ENCODE measurements at places on chromosomes 7 and 10.

DNA sequence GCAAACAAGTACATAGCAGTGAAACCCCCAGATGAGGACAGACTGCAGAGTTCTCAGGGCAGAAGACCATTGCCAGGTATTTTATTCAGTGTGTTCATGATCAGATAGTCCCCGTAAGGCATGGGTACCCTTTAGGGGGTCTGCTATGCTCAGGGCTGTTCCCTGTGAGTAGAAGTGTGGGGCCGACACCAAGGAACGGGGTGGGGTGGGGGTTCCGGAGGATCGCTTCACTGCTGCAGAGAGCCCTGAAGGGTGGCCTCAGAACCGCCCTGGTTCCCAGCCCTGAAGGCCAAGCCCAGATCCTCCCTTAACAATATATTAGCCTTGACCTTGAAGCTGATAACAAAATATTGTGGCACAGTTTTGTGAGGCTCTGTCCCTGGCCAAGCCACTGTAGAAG lies 89.6 kb downstream of the ACTR3B start:
- no peak for DNase-seq

GRCh38 chr7:65946904-65947303 lies 35.1 kb downstream of the GUSB start:
- DNase-seq = no peak

GRCh38 chr7:151020231-151020630 lies 4.1 kb downstream of the ATG9B start:
- no peak for DNase-seq

DNA sequence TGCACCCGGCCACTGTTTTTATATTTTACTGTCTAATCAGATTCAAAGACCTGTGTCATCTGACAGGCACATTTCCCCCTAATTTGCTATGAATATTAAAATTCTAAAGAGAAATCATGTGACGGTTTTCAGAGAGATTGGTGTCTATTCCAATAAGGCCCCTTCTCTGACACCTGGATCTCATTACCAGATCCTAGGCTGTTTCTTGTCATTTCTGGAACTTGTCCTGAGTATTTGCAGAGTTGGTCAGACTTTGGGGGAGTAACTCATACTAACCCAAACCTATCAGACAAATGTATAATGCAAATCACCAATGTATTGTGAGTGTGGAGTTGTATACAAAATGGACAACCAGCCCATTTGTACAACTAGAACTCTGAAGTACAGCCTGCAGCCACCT lies 29.5 kb downstream of the MYO1G start:
- no peak for DNase-seq

DNA sequence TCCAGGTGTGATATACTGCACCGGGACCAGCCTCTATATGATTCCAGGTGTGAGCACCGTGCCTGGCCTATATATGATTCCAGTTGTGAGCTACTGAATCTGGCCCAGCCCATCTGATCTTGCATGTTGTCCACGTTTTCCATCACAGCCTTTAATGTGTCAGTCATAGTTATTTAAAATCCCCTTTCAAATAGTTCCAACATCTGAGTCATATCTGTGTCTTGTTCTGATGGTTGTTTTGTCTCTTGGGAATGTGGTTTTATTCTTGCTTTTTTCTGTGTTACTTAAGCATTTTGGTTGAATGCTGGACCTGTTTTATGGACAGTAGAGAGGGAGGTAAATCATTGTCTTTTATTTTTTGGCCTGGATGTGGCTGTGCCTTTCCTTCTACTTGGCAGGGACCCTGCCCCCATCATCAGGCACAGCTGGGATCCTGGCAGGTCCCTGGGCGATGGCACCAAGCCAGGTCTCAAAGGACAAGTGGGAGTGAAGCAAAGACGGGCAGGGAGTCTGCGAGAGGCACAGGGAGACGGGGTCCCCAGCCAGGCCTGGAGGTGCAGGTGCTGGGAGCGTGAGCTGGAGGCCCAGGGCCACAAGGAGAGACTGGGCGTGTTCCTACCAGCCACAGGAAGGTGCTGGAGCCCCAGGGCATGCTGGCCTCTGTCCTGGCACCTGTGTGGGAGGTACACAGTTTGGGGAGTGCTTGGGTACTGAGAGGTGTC lies 94.7 kb downstream of the DYNC2I1 start:
- no peak for DNase-seq

DNA sequence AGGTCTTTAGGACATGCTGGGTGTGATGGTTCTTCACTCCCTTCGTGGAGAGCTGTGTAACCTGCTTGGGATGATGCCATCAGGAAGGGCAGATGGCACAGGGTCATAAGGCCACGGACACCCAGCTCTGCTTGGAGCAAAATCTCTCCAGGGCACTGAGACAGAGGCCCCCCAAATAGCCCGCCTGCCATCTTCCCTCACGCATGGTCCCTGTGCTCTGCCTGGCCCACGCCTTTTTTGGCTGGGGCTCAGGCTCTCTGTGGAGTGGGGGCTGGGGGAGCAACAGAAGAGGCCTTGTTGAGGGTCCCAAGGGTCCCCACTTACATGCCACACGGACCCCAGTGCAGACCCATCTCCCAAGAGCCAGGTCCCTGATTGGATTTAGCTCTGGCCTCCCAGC lies 93.3 kb upstream of the RET start:
- DNase-seq = no peak

- no peak for DNase-seq
Observed at GRCh38 chr10:106392778-106393177, 771.7 kb downstream of the SORCS1 start.

GRCh38 chr7:126657599-126658358 lies 595.0 kb downstream of the GRM8 start:
- no peak for DNase-seq

DNA sequence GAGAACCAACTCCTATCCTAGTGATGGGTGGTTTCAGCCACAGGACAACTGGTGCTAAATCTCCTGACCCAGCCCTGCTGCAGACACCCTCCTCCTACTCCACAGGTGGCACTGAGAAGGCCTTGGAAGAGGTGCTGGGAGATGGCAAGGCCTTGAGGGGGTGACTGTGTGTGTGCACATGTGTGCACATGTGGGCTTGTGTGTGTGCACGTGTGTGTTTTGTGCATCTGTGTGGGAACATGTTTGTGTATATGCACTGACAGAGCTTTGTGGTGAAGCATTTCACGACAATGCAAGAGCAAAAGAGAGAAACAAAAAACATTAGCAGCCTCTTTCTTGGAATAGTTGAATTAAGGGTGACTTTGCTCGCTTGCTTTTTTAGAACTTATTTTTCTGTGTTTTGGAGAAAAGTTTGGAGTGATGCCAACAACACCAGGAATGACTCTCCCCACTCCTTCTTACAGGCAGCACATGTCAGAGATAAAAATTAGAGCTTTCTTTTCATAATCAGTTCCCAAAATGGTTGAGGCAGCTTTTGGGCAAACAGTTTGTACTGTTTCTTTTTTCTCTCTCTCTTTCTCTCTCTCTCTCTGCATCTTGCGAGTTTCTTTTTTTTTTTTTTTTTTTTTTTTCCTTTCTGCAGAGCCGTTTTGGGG lies 69.5 kb downstream of the SEC61G start:
- no peak for DNase-seq

GRCh38 chr10:2681891-2682290 lies 385.5 kb upstream of the PFKP start:
- DNase-seq = no peak

- DNase-seq = no peak
Observed at GRCh38 chr10:125689955-125690569, 7.1 kb upstream of the TEX36 start.

- no peak for DNase-seq
Observed at GRCh38 chr10:71750124-71750841, 23.0 kb downstream of the VSIR start.

DNA sequence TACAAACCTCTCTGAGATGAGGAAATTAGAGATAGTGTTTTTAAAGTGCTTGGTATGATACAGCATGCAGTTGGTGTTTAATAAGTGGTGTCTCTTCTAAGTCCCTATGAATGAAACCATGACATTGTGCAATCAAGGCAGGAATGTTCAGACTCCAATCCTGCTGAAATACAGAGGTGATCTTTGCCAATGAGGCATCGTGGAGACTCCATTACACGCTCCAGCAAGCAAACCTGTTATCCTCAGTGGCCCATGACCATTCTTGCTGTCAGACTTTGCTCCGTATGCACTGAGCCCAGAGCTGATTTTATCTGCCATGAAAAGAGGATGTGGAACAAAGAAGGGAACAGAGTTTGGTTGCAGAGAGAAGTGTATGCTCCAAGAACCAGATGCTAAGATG lies 47.3 kb downstream of the CDHR3 start:
- no peak for DNase-seq

- DNase-seq = no peak
Observed at GRCh38 chr7:36929791-36930190, 205.5 kb upstream of the AOAH start.

DNA sequence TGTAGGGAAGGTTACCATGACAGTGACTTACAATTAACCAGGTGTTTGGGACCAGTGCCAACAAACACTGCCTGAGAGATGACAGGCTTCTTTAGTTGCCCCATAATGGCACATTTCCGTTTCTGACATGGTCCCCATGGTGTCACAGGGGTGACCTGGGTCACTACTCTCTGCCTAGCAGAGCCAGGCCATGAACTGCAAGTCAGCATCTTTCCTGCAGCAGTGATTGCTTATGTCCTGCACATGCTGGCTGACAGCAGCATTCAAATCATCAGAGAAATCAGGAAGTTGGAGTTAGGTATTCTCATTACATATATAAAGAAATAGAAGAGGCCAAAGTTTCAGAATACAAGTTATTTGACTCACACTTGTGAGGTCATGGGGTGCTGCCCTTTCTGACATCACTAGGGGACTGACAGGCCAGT lies 47.1 kb upstream of the ZNRF2 start:
- no peak for DNase-seq

DNA sequence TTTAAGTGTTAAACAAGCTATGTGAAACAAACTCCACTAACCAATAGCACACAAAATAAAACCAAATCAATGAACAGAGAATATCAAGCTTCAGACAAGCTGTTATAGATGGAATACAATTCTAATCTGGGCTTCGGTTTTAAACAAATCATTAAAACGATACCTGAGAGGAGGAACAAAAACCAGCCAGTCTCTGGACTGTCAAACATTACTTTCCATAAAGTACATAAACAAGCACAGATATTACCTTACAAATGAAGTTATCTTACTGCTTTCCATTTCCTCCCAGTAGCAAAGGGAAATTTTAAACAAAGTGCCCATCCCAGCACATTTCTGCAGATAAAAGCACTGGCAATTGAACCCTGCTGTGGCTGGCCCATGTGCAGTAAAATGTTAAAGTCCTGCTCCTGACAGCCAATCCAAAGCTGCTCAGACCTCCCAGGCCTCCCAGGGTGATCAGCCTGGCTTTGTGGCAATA lies 128.0 kb downstream of the NRCAM start:
- no peak for DNase-seq

- DNase-seq = no peak
Observed at GRCh38 chr10:73097305-73097670, 622 bp upstream of the P4HA1 start.

DNA sequence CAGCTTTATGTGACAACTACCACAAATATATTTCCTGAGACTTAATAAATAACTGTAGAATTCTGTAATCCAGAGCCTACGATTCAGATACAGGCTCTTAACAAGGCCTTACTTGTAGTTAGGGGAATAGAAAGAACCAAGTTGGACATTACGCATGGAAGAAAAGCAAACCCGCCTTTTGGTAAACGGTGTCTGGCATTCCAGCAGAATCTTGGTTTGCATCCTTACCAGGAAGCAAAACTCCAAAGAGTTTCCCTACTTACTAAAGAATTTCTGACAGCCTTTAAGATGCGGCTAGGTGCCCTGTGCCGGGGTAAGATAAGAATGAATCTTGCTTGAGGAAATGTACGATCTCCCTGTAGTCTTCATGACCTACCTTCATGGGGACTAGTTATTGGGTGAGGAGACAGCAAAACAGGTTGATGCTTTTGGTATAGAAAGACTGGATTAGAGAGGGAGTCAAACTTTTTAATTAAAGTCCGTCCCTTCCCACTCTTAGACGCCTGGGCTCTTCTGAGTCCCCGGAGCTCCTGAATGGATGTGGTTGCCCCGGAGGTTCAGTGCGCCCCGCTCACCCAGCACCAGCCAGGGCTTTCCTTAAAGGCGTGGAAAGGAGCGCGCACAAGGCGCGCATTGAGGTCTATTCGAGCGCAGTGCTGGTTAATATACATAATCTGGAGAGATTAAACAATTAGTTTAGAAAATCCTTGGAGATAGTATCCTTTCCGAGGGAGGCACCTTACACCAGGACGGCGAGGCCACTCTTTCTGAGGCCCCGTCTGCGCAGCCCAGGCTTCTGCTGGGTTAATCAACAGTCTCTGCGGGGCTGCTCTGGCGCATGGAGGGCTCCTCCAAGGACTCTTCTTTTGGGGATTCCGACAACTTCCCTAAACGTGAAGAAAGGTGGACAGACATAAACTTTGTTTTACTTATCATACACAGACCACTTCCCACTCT lies 11.5 kb downstream of the PTF1A start:
- no peak for DNase-seq

- no peak for DNase-seq
Observed at GRCh38 chr10:96427291-96427690, 68.5 kb upstream of the OPALIN start.

GRCh38 chr10:100729862-100730724 lies 15.3 kb upstream of the PAX2 start:
- no peak for DNase-seq

DNA sequence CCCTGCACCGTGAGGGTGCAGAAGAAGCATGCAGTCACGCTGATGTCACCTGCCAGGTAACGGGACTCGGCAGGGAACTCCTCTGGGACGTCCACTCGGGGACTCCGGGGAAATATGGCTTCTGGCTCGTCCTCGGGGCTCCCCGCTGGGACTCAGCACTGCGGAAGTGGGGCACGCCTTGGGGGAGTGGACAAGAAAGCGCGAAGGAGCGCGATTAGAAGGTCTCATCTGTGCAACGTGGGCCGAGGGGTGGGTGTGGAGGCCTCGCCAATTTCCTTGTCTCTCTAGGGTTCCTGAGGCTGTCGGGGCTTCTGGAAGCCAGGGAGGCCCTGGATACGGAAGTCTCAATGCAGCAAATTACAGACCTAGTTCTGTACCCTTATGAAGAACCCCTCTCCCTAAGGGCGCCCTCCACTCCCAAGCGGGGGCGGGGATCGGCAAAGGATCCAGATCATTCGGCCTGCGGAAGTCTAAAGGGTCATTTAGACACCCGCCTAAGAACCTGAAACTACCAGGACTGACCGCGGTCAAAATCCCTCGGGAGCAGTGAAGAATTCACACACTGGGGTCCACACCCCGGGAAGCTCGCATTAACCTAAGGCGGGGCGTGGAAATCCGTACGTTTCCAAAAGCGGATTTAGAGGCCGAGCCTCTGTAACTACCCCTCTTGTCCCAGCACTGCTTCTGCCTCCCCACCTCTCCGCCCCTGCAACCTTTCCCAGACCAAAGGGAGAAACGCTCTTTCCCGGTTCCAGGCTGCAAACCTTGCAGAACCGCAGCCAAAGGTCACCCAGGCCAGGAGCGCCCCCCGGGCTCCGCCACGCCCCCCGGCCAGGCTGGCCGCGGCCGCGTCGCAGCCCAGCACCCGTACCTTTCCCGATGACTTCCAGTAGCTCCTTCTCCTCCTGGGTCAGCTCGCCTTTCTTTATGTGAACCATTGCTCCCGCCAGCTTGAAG lies 640 bp downstream of the ANKMY2 start:
- DNase-seq = peak; percentile 54

- no peak for DNase-seq
Observed at GRCh38 chr7:100571829-100572116, 1.9 kb downstream of the SAP25 start.

- DNase-seq = no peak
Observed at GRCh38 chr10:32937911-32938424, 20.1 kb downstream of the ITGB1 start.

- peak; percentile 81 for DNase-seq
Observed at GRCh38 chr7:1940402-1940786, 270.3 kb downstream of the ELFN1 start.
